ENCODE measurements at places on chromosomes 12 and 14.

GRCh38 chr14:31263485-31264133 lies 56.0 kb upstream of the HECTD1 start:
- peak; percentile 57 for DNase-seq

DNA sequence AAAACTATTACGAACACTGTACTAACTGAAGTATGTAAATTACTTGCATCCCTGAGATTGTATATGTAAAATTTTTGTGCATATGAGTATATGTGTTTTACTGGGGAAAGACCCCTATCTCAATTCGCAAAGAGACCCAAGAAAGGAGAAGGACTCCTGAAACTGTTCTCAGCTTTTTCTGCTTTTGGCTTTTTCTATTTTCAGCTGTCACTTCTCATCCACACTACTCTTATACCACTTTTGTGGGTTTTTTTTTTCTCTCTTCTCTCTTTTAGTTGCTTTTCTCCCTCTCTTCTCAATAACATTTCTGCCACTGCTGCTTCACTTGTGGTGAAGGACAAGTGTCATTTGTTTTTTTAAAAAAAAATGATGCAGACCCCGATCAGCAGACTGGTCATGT lies 39.8 kb downstream of the NIN start:
- DNase-seq: no peak

- no peak for DNase-seq
Observed at GRCh38 chr14:96059519-96060135, 20.5 kb downstream of the C14orf132 start.

DNA sequence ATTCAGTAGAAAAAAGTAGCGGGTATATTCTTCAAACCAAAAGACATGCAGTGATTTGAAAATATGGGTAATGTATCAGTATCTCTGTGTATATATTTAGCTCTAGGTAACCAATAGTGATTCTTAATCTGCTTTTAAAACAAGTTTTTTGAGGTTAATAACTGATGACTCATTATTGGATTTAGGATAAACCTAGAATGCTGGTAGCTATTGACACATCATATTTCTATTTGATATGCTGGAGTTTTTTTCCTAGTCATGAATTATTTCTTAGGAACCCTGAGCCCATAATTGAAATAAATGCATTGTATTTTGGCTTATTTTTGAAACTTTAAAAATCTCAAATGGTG lies 15.5 kb downstream of the ARF6 start:
- no peak for DNase-seq

- DNase-seq: no peak
Observed at GRCh38 chr12:128025589-128026245, 241.3 kb upstream of the TMEM132C start.

DNA sequence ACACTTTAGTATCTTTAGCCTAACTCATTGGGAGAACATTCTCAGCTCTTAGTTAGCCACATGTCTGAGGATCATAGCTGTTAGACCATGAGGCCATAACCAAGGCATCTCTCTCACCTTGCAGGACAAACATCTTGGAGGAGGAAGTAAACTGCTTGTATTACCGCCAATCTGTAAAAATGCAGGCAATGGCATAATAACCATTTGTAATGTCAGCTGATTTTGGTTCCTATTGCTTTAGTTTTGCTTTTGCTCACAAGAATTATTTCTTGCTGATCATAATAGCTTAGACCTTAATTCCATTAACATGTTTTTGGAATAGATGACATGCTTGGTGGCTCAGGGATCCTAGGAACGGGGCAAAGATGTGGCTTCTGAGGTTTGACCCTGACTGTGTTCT lies 16.4 kb upstream of the GSG1 start:
- peak; percentile 60 for DNase-seq

DNA sequence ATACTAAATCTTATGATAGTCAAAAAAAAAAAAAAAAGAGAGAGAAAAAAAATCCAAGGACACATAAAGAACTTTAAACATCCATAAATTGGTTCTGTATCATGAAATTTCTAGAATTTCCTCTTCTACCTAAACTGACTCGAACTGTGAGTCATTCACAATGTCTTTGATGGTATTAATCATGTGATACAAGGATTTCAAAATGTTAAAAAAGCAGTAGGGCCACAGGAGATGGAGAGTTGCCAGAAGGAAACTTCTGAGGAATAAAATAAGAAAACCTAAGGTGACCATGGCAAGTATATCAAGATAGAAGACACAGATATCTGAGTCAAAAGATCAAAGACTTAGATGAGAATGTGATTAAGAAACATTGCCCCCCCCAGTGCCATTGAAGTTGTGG lies 1320.9 kb upstream of the FLRT2 start:
- no peak for DNase-seq

DNA sequence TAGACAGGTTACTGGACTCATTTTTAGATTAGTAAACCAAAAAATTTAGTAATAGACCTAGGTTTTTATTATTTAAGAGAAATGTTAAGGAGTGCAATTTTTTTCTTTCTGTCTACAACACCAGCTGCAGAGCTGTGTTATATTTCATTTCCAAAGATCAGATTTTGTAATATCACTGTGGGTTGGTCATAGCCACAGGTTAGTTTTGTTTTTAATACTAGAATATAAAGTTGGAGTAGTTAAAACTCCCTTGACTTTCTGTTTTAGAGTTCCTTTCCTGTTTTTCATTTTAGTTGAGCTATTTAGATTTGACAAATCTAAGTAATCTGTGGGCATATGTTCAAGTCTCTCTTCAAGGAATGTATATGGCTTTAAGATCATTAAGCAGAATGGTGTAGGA lies 30.7 kb upstream of the GARIN2 start:
- DNase-seq: no peak

- DNase-seq: no peak
Observed at GRCh38 chr12:47023311-47023710, 56.1 kb upstream of the PCED1B start.

DNA sequence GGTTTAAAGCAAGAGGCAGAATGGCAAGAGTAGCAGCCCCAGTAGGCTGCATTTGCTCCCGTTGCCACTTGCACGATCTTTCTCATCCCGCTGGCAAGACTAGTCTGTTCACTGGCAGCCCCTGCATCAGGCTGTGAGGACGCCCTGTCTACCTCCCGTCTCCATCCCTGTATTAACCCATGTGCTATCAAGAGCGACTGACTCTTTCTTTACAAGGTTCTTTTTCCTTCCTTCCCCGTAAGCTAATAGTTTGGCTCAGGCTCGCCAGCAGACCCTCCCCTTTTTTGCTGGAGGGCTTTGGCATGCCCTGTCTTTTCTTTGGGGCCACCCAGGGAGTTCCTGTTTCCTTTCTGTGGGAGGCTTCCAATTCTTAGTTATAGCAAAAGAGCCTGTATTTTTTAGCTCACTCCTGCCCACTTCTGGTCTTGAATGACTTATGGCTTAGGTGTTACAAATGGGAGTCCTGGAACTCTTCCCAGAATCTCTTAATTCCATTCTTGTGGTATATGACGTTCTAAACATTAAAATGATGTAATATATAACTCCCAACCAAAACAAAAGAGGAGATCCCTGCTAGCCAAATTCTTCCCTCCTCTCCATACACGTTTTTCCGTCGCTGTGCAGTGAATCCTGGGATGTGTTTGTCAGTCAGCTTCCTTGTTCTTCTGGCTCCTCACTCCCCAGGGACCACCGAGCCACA lies 149.0 kb downstream of the PRKCH start:
- DNase-seq: peak; percentile 44

GRCh38 chr14:75069811-75070145 lies 337 bp downstream of the ZC2HC1C start:
- no peak for DNase-seq

- DNase-seq: peak; percentile 41
Observed at GRCh38 chr12:118064608-118065007, 3.6 kb upstream of the WSB2 start.

GRCh38 chr12:11347810-11348209 lies 37.6 kb upstream of the PRB4 start:
- DNase-seq: no peak

DNA sequence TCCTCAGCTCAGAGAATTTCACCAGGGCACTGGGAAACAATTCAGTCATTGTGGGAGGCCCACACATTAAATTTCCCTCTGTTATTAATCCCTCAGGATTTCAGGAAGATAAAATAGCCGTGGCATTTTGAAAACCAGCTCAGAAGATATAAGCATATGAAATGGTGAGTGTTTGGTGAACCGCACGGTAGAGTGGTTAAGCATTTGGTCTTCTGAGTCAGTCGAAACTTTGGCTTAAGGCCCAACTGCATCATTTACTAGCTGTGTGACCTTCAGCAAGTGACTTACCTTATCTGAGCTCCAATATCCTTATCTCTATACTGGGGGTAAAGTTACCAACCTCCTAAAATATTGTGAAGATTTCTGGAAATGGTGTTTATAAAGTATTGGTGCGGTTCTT lies 5.2 kb upstream of the VRK1 start:
- DNase-seq: no peak
